ENCODE measurements at places on chromosomes 5 and 9.

- no peak for DNase-seq
Measured at GRCh38 chr5:18043344-18043743, 409.1 kb downstream of the TAF11L14 start.

- DNase-seq = no peak
Measured at GRCh38 chr9:8348756-8349155, 549.2 kb upstream of the DMAC1 start.

DNA sequence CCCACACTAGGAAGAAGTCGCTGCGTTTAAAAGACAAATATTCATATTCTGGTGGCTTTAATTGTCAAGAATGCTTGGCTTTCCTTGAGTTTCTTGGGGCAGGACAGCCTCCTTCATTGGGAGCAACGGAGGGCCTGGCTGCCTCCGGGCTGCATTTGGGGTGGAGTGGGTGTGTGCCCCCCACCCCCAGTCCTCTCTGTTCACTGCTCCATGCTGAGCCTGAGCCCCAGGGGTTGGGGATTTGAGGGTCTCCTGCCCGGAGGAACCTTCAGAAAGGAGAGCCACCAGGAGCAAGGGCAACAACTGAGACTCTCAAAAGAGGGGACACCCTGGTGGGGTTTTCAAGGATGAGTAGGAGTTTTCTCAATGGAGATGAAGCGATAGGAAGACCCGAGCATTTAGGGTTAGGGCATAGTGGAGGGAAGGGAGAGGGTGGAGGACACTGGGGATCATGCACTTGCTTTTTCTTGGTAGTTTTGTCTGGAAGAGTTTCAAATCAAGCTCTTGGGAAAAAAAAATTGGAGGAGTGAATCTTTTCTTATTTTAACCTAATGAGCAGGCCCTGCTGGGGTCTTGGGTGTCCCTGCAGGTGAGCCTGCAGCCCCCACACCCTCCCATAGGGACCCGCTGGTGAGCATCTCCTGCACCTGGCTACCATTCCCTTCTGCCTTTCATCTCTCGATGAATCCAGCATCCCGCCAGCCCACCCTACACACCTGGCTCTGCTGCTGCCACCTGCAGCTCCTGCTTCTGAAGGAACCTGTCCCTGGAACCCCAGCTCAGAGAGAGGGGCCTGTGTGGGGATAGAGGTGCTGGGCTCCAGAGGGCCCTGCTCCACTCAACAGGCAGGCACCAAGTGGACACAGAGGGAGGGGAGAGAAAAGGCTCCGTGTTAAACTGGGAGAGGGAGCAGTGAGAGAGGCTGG is 4.1 kb downstream of the SLC6A19 start:
- DNase-seq = no peak

GRCh38 chr5:139639619-139640380 is 8.3 kb upstream of the CXXC5 start:
- no peak for DNase-seq

DNA sequence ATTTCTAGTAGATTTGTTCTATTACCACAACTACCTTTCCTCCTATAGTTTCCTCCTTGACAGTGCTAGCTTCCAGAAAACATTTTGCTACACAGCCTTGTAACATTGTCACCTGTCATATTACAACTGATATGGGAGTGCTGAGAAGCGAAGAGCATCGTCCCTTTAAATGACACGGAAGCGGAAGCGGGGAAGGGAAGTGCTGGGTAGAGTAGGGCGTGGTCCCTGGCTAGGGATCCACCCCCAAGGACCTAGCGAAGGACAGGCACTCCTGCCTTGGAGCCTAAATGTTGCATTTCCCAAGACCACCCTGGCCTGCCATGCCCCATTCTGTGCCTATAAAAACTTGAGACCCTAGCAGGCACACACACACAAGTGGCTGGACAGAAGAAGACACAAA is 57.4 kb upstream of the RANBP6 start:
- no peak for DNase-seq

DNA sequence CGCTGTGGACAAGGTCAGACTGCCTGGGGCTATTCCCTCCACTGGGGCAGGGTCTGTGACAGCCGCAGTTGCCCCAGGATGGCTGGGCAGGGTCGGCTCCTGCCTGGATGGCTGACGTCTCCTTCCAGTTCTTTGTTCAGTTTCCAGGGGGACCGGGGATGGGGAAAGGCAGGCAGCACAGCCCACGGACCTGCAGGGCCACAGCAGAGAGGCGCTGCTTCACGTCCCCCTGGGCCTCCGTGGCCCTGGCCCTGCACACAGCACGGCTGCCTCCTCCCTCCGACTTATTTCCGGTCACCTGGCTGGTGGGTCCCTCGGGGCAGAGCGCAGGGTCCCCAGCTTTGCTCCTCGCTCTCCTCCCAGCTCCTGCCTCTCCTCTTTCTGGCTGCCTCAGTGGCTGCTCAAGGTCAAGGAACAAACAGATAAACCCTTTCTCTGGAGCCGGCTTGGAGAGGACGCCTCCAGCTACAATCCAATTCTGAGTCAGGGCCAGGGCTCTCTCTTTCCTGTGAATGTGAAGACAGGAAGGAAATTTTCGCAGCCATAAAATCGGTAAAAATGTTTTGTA is 169.7 kb downstream of the C9orf50 start:
- DNase-seq = peak; percentile 65

GRCh38 chr5:67301285-67301903 is 104.8 kb upstream of the CD180 start:
- DNase-seq = peak; percentile 70

DNA sequence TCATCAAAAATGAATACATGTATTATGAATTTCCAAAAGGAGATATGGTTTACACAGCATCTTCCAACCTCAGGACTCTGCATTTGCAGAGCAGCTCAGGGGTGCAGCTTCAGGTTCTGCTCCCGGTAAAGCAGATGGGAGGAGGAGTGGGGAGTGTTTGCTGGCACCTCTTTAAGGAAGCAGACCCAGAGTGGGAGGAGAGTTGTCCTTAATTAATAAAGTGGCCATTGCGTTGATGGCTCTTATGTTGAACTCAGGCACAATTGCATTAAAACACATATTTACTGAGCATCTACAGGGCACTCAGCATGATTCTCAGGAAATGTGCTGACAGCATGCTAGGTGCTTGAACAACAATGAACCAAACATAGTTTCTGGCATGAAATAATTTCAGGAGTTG is 121.0 kb downstream of the PDZD2 start:
- DNase-seq = no peak

GRCh38 chr9:1198085-1198484 is 147.9 kb downstream of the DMRT2 start:
- no peak for DNase-seq

- no peak for DNase-seq
Measured at GRCh38 chr9:112408819-112409218, 28.9 kb downstream of the HSDL2 start.

- DNase-seq = no peak
Measured at GRCh38 chr5:94157704-94158539, 416.5 kb upstream of the POU5F2 start.

DNA sequence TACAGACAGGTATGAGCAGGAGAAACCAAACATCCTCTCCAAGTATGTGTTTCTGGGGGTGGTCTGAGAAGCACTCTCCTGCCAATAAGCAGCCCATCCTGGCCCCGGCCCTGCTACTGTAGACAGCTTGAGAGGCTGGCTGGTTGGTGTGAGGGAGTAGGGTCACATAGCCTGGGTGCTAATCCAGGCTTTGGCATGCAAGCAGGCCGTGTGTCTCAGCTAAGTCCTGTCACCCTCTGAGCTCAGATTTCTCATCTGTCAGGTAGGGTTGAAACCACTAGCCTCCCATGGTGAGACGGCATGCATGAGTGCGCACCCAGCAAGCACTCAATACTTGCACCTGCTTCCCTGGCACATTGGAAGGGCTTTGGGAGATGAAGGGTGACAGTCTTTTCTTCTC is 49.8 kb upstream of the PHYKPL start:
- peak; percentile 20 for DNase-seq

GRCh38 chr9:114317665-114318357 is 5.1 kb upstream of the ORM1 start:
- no peak for DNase-seq

DNA sequence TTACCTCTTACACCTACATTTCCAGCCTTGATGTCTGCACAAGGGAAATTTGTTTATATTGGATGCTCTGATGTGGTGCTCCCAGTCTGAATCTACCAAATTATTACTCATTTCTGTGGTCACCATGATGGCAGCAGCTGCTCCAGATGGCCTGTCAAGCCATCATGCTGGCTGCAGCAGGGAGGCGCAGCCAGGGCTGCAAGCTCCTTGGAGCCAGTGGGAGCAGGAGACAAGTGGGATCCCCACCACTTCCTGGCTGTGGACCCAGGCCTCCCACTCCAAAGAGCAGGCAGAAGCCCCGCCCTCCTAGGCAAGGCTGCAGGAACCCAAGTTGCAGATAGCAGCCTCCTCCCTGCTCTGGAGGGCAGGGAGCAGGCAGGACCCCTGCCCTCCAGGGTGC is 241.1 kb upstream of the ATP10B start:
- no peak for DNase-seq

- DNase-seq = no peak
Measured at GRCh38 chr5:10599862-10600284, 36.0 kb downstream of the ANKRD33B start.

DNA sequence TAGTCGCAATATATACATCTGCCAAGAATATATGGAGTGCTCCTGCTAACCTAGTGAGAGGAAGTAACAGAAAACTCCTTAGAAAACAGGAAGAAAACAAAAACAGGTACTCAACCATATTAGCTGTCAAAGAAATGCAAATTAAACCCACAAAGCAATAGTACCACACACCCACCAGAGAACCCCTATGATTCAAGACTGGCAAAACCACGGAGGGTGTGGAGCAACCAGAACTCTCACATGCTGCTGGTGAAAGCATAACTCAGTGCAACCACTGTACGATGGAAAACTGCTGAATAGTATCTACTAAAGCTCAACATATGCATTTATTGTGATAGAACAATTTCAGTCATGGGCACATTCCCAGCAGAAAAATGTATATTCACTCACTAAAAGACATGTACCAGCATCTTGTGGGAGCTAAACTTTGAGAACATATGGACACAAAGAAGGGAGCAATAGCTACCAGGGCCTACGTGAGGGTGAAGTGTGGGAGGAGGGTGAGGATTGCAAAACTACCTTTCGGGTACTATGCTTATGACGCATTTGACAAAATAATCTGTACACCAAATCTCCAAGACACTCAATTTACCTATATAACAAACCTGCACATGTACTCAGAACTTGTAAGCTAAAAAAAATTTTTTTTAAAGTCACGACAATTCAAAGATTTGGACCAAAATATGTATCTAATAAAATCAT is 34.0 kb downstream of the PTPN3 start:
- DNase-seq = no peak

- DNase-seq = no peak
Measured at GRCh38 chr5:120354126-120354525, 110.0 kb upstream of the PRR16 start.

DNA sequence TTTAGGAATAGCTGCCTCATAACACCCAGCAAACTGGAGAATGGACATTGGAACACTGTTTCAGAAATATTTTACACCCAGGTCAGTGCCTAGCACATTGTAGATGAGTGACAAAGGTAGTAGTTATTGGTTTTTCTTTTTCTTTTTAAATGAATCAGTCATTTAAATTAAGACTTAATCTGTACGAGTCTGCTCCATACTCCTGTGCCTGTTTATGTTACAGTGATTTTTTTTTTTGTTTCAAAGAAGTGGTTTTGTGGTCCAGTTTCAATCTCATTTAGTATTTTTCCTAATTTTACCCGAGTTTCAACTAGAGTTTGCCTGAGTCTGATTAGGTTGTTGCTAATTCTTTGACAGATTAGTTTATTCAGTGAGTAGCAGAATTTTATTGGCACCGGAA is 16.2 kb downstream of the LMNB1 start:
- no peak for DNase-seq

GRCh38 chr5:173917788-173918786 is 29.9 kb downstream of the CPEB4 start:
- DNase-seq = peak; percentile 76

- DNase-seq = no peak
Measured at GRCh38 chr5:50881407-50881806, 215.0 kb downstream of the PARP8 start.

GRCh38 chr5:175487514-175488222 is 9.3 kb downstream of the SFXN1 start:
- DNase-seq = no peak

DNA sequence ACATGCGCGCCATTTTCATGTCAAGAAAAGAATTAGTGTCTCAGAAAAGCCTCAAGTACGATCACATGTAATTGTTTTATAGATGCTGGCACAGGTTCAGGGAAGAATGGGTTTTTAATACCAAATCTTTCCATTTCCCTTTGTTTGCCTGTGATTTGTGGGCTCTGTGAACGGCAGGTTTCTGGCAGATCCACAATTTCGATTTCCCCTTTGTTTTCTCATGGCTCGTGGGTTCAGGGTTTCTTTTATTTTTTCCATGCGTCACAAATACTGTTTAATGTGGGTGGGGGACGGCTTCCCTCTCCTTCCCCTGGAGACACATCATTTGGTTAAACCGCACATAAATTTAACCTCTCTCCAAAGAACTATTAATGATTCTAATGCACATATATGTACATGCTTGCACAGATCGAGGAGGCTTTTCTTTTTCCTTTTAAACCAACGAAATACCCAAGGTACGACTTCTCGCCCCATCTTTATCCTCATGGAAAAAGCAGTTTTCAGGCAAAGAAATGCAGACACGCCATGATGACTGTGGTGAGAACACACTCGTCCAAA is 195.9 kb downstream of the SLIT3 start:
- DNase-seq = no peak

- peak; percentile 90 for DNase-seq
Measured at GRCh38 chr9:124285903-124286291, 28.1 kb downstream of the NEK6 start.

DNA sequence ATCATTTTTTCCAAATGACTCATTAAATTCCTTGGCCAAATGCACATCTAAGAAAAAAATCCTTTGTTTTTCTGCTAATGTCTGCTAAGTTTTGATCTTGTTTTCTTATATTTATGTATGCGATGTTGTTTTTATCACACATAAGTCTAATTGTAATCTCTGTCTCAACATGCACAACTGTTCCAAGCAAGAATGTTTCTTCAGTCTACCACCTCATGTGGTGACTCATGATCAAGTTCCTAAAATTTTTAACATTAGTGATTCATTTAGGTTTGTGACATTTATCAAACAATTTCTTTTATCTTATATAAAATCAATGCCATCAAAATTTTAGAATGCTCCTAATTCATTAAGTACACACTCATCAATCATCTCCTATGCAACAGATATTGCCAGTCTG is 763.9 kb upstream of the FAM174A start:
- no peak for DNase-seq
